ENCODE measurements at places on chromosomes 7 and 10. TPM values are rescaled to one million over a fixed set of nuclear protein-coding genes. Genes with fewer than 3 reads are reported as not detected.

The MRLN gene
- 26.3 TPM for total RNA-seq

The SRI gene
- 64.1 TPM for total RNA-seq

The NUTM2E gene
- 0.76 TPM for total RNA-seq

The CALML5 gene
- total RNA-seq, result not detected

The FAM25G gene
- total RNA-seq, result not detected

The TDRD1 gene
- total RNA-seq, result 0.06 TPM

The GRID2IP gene
- total RNA-seq, result 1.5 TPM

Measured in metanephros (tissue), 2 donors.